ENCODE measurements at places on chromosomes 2 and 18.
A peak's percentile ranks its signal among the peaks of the same experiment; 100 is the strongest.

DNA sequence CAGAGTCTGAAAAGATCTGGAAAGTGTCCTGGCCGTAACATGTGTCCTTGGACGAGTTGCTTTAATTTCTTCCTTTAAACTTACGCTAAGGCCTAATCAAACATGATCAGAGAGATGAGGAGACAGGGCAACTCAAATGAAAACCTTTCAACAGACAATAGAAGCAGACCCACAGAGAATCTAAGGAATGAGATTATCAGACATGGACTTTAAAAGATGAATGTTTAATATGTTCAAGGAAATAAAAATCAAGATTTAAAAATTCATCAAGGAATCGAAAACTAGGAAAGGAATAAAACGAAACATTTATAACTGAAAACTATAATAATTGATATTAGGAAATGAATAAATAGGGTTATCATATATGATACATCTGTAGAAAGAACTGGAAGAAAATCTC is 55.1 kb downstream of the RAB31 start:
- no peak for DNase-seq

DNA sequence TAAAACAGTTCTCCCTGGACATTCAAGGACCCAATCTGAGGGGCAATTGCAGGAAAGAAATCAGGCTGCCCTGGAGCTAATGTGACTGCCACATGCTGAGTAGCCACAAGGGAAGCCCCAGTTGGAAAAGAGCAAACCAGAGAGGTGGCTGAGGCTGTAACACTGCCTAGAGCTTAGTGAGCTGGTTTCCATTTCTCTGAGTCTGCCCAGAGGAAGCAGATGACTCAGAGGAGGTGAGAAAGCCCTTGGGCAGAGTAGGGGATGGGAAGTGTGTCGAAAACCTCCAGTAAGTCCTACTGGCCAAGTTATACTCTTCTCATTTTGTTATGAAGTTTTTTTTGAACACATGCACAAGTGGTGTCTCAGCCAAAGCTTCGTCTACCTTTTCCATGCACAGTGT is 753.0 kb downstream of the CNTNAP5 start:
- DNase-seq, result peak; percentile 3

GRCh38 chr18:76461692-76462325 is 33.2 kb downstream of the ZNF516 start:
- no peak for DNase-seq

- DNase-seq, result peak; percentile 59
Measured at GRCh38 chr2:176638167-176639015, 369.1 kb downstream of the MTX2 start.

DNA sequence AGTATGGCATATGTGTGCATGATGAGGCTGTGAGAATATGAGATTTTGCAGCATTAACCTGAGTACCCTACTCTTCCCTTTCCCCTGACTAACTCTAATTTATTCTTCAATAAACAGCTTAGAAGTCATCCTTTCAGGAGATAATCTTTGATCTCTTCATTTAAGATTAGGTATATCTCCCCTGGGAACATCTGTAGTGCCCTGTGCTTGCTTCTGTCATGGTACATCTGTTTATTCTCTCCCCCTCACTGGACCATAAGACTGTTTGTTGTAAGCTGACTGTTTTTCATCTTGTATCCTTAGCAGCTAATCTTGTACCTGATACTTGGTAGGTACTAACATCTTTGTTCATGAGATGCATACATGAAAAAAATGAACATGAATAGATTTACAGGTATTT is 83.1 kb downstream of the MBD5 start:
- no peak for DNase-seq

DNA sequence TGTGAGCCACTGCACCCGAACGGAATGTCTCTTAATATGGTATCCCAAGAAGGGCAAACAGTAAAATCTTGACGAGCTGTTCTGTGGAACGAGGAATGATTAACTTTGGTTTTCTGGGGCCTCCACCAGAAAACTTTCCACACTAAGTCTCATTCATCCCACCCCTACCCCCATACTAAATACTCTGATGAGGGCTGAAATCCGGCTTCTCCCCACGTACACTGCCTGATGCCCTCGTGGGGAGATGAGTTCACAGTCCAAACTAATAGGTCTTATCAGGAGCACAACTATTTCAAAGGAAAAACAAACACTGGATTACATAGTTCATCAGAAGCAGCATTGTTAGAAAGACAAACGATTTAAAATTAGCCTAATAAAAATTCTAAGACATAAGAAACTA is 49.2 kb upstream of the TCF4 start:
- DNase-seq, result no peak

- DNase-seq, result peak; percentile 87
Measured at GRCh38 chr2:37629529-37629928, 41.9 kb downstream of the CDC42EP3 start.

DNA sequence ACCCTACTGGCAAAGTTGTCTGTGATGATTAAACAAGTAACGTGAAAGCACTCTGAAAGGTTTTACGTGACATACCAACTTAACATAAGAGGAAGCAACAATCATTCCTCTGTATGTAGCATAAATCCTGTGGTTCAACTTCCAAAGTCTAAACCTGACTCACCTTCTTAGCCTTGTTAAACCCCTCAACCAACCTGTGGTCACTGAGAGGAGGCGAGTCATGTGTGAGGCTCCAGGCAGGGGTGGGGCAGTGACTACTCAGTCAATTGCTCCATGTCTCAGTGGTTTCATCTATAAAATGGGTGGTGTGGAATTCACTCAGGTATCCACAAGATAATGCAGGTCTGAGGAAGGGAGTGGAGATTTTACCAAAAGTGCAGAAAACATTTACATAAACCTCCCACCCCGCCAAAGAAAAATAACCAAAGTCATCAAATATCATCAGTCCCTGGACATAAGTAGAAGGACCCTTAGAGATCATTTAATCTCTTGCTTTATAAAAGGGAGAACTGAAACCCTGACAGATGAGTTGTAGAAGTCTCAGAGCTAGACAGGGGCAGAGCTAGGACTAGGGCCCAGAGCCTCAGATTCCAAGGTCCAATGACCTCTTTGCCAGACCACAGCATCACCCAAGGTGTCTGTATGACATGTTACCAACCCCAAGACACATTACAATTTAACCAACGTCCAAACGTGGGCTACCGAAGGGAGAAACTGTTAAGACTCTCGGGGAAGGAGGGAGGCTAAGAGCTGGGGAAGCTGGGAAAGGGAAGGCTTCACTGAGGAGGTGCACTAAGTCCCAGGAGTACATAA is 3.7 kb upstream of the PCBP1 start:
- DNase-seq, result peak; percentile 96

DNA sequence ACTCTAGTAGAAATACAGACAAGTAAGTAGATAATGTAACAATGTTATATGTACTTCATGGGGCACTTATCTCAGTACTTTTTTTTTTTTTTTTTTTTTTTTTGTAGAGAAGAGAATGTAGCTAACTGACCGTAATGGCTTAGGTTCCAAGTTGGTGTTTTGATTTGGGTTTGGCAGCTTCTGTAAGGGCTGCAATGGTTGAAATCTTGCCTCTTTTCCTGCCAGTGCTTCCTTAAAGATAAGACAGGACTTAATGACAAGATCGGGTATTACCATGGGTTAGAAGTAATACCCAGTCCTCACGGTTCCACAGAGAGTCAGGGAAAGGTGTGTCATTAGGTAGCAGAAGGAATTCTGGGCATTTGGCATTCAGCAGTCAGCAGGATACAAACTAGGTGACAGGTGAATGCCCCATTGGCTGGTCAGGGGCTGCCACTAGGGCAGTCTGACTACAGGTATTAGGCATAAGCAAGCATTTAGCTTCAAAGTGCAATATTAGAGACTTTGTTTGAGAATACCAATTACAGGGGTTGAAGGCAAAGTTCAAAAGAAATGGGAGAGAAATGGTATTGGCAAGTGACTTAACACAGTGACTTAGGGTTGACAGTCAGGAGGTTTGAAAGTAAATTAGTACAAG is 189.4 kb upstream of the RND3 start:
- no peak for DNase-seq

GRCh38 chr18:46333431-46334135 is 229.4 kb downstream of the HAUS1 start:
- DNase-seq, result peak; percentile 45

- no peak for DNase-seq
Measured at GRCh38 chr2:58435246-58435645, 194.1 kb upstream of the FANCL start.

- DNase-seq, result peak; percentile 74
Measured at GRCh38 chr2:102975996-102976975, 214.5 kb downstream of the TMEM182 start.

DNA sequence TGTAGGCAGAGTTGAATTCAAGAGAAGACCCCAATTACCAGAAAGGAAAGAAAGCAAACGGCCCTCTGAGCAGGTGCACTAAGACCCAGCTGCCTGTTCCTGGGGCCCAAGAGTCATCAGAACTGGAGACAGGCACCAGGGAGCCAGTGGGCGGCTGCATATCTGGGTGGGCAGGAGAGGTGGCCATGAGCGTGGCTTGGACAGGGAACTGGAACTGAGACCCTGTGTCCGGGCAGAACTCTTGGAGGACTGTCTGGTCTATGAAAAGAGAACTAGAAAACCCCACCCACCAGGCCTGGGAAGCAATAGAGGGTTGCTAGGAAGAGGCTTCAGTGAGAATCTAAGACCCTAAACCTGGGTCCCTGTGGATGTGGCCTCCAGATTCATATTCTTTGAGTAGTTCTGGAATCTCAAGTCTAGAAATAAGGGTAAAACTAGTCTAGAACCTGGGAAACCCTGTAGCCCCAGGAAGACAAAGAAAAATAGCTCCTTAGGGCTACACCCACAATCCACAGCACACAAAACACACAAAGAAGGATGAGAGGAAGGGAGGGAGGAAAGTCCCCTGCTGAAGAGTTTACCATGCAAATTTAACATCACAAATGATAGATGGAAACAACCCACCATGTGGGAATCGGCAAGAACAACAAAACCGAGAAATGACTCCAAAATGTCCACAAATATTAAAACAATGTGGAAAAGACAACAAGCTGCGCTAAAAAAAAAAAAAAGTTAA is 147.0 kb downstream of the HDAC4 start:
- DNase-seq, result no peak

- DNase-seq, result no peak
Measured at GRCh38 chr2:149630445-149630844, 42.9 kb upstream of the MMADHC start.

DNA sequence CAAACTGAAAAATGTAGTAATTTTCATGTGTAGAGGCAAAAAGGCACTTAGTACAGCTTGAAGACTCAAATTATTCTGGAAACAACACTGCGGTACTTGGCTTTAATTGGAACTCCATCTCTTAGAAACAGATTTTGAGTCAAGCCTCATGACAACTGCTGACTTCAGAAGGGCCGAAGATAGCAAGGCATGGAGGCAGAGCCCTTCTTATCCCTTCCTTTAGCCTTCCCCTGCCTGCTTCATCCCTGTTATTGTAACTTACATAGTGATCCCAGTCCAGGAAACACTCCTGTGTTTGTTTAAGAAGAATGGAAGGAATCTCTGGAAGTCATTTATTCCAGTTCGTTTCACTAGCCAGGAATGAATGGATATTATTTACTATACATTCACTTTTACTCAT is 110.9 kb upstream of the FAM98A start:
- no peak for DNase-seq

DNA sequence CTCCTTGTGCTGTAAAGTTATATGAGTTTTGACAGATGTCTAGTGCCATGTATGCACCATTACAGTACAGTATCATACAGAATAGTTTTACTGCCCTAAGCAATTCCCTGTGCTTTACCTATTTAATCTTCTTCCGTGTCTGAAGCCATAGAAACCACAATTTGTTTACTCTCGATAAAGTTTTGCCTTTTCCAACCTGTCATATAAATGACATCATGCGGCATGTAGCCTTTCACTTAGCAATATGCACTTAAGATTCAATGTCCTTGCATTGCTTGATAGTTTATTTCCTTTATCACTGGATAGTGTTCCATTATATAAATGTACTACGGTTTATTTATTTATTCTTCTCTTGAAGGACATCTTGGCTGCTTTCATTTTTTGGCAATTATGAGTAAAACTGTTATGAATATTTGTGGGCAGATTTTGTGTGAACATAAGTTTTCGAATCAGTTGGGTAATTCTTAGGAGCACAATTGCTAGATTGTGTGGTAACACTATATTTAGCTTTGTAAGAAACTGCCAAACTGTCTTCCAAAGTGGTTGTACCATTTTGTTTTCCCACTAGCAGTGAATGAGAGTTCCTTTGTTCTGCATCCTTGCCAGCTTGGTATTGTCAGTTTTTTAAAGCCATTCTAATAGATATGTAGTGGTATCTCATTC is 136.8 kb upstream of the MAP3K20 start:
- no peak for DNase-seq

- DNase-seq, result no peak
Measured at GRCh38 chr2:200447139-200447855, 62.6 kb downstream of the KCTD18 start.

DNA sequence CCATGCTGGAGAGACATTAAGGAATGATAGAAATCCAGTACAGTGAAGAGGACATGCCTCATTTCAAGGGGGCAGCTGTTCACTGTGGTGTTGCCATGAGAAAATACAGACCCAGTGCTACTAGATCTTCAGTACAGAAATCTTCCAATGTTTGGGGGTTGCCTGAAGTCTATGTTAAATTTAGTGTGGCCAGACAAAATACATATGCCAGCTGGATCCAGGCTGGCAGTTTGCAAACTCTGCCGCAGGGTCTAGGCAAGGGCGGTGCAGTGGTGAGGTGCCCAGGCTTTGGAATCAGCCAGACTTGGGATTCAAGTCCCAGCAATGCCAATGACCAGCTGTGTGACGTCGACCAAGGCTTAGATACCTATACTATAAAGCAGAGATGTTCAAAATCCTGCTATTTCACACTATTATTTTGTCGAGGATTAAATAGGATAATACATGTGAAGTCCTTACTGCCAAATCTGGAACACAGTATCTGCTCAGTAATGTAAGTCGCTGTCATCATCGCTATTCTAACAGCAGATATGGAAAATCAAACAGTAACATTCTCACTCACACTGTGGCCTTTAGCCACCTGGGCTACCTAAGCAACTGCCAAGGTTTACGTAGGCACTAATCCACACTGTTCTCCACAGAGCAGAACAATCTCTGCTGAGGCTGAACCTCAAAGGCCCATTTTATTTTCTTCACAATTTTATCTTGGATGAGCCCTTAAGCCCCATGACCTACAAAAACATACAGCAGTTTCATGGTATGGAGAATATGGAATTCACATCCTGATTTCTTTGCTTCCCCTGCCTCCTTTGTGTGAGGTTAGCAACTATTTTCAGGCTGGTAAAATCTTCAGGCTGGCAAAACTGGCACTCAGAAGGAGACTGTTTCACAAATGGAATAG is 5.9 kb upstream of the TMSB10 start:
- DNase-seq, result no peak

All from epithelial cell of esophagus (primary cell).